ENCODE measurements at places on chromosomes 6 and 20. TPM values are rescaled to one million over a fixed set of nuclear protein-coding genes. Genes with fewer than 3 reads are reported as not detected.

GRCh38 chr20:33667676-33668465 is 1.1 kb downstream of the ACTL10 start:
- DNase-seq = peak; percentile 91

- DNase-seq = no peak
Observed at GRCh38 chr6:17341891-17342290, 51.5 kb upstream of the CAP2 start.

GRCh38 chr6:110731196-110731595 is 84.1 kb downstream of the CDK19 start:
- DNase-seq = no peak

FAM209B gene
- 0.64 TPM for total RNA-seq

FBXO9 gene
- 93.8 TPM for total RNA-seq

GRCh38 chr20:6588296-6588695 is 179.2 kb upstream of the BMP2 start:
- no peak for DNase-seq

- no peak for DNase-seq
Observed at GRCh38 chr6:115969207-115969929, 91.3 kb downstream of the FRK start.

- no peak for DNase-seq
Observed at GRCh38 chr6:165843121-165843520, 180.1 kb upstream of the PDE10A start.

GRCh38 chr6:165767228-165767627 is 104.2 kb upstream of the PDE10A start:
- DNase-seq = peak; percentile 49

FAM50B gene
- 14.4 TPM for total RNA-seq

RBM12 gene
- 64.9 TPM for total RNA-seq

DNA sequence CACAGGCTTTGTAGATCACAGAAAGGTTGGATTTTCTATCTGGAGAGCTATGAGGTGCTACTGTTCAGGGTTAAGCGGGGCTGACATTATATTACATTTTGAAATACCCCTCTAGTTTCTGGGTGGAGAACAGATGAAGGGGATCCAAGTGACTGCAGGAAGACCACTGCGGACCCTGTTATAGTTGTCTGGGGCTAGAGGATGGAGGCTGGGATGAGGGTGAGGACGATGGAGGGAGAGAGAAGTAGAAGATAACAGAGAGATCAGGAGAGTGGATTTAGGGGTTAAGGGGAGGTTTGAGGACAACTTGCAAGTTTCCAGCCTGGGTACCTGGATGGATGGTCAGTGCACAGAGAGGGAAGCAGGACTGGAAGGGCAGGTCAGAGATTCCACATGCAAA is 43.5 kb upstream of the TGM2 start:
- DNase-seq = no peak
